Stimulated activated CD4-positive, alpha-beta T cell treated with anti-CD3 and anti-CD28 coated beads, Interleukin-4, amount 100 ng/mL, for 48 hours (primary cell): ENCODE measurements at places on chromosomes 4 and X.

DNA sequence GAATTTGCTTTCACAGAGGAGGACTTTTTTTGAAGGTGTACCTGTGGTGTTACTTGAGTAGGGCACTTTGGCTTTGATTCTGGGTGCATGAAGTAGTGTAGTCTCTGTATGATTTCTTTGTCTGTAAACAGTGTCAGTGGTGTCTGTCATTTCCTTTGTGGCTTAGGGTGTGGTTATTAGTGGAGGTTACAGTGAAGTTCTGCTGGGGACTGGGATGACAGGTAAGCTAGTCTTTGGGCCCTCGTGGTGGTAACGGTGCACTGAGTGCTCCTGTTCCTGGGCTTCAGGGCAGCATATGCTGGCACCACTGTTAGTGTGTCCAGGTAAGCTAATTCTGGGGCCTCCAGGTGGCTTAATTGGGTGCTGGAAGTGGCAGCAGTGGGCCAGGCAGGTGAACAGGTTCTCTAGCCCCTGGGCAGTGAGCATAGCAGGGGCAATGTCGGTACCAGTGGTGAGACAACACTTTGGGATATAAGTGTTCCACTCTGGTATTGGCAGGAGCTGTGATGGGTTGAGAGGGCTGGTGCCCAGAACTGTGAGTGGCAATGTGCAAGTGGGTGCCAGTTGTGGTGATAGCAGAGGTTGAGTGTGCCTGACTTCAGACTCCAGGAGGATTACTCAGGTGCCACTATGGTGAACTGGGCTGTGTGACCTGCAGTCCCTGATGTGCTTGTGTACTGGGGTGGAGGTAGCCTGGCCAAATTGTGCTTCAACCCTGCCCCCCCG lies 26.0 kb upstream of the VSIG1 start:
- no peak for DNase-seq

DNA sequence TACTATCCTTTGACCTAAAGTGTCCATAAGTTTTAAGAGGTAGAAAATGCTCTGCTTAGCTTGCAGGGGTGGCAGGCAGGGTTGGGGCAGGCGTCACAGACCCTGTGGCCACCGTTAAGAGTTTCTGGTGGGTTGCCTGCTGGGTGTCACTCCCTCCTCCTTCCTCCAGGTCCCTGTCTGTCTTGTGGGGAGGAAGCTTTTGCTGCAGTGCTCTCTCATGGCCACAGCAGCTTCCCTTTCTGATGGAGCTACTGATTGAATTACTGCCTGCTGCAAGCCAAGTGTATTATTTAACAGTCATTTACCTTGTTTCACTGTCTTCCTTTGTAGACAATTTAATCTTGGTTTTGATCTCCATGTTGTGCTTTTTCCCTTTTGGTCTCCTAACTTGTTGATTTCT lies 384.6 kb downstream of the IDS start:
- no peak for DNase-seq

DNA sequence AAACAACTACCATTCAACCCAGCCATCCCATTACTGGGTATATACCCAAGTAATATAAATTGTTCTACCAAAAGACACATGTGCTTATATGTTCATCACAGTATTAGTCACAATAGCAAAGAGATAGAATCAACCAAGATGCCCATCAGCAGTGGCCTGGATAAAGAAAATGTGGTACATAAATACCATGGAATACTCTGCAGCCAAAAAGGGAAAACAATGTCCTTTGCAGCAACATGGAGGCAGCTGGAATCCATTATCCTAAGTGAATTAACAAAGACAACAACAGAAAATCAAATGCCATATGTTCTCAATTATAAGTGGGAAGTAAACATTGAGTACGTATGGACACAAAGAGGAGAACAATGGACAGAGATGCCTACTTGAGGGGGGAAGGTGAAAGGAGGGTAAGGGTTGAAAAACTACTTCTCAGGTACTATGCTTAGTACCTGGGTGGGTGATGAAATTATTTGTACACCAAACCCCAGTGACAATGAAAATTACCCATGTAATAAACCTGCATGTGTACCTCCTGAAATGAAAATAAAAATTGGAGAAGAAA lies 632.1 kb upstream of the AADAT start:
- DNase-seq: no peak

DNA sequence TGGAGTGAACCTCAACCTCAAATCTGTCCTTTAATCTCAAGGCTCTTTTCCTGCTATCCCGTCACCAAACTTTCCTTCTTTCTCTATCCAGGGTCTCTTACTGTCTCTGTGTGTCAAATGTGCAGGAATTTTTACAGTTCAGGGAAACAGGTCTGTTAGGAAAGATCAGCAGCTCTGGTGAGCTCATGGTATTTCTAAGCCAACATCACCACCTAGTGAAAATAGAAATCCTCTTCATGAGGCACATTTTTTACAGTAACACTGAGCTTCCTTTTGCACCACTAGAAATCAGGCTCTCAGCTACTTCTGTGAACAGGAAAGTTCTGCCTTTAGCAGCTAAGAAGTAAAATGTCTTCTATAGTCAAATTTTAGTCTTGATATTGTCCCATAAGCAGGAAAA lies 39.6 kb downstream of the NUDT11 start:
- no peak for DNase-seq

GRCh38 chr4:7766661-7767345 lies 172.9 kb downstream of the AFAP1 start:
- DNase-seq: no peak

DNA sequence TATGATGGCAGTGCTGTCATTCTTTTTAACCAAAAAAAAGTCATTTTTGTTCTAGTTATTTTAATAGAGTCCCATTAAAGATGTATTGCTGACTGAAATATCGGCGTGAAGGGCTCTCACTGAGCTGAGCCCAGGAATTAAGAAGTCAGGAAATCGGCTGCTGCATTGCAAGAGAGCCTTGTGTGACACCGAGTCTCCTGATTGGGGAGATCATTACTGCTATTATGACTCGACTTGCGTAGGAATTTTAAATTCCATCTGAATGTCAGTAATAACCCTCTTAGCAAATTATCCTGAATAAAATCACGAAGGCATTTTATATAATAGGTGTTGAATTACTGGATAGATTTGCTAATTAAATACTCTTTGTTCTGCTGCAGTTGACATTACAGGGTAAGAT lies 111.5 kb downstream of the POLA1 start:
- DNase-seq: no peak

DNA sequence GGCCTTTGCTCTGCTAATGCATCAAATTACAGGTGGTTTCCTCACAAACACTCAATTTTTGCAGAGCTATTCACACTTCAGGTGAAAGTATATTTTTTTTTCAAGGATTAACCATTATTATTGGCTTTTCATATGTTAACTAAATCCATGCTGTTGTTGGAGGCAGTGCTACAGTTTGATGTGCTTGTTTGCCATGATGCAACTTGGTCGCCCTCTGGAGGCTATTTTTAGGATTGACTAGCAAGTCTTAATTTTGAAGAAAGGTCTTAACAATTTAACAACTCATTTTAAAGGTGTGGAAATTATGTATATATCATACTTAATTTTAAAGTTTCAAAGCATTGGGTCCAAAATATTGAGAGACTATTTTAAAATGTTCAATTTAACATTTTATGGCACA lies 168.8 kb upstream of the FAM47A start:
- no peak for DNase-seq

GRCh38 chr4:153488006-153488891 lies 22.1 kb downstream of the TMEM131L start:
- DNase-seq: no peak

DNA sequence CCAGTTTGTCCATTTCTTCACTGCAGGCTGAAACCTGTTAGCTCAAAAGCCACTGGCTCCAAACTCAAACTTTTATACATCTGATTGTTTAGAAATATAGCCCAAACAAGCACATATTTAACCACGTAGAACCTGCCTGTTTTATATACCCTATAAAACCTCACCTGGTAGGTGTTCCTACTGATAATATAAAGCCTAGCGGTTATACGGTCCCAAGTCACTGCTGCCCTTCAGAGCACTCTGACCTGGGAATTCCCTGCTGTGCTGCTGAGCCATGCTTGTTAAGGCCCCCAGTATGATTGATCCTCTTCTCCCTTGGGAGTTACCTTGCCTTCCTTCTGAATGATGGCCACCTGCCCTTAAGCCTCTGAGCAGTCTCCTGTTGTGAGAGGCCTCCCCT lies 432.8 kb upstream of the LCORL start:
- DNase-seq: no peak
